ENCODE measurements at places on chromosomes 13 and 19.
A peak's percentile ranks its signal among the peaks of the same experiment; 100 is the strongest.

GRCh38 chr13:75372517-75372916 is 109.5 kb downstream of the TBC1D4 start:
- peak; percentile 57 for DNase-seq

GRCh38 chr13:108408672-108409071 is 139.2 kb downstream of the TNFSF13B start:
- no peak for DNase-seq

- DNase-seq = peak; percentile 95
These were observed 22.8 kb downstream of the ZNF763 start for GRCh38 chr19:11987405-11988281.

DNA sequence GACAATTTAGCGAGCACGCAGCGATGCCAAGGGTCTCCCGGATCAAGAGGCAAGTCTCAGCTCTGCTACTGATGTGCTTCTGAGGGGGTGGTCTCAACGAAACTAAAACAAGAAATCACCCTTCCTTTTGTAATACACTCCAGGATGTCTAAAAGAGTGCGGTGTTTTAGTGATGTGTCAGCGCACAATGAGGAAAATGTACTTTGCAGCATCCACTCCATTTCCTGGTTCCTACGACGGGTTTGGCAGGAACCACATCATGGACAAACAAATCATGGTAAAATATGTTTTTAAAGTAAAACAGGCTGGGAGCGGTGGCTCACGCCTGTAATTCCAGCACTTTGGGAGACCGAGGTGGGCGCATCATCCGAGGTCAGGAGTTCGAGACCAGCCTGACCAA is 154.0 kb upstream of the TSC22D1 start:
- no peak for DNase-seq

DNA sequence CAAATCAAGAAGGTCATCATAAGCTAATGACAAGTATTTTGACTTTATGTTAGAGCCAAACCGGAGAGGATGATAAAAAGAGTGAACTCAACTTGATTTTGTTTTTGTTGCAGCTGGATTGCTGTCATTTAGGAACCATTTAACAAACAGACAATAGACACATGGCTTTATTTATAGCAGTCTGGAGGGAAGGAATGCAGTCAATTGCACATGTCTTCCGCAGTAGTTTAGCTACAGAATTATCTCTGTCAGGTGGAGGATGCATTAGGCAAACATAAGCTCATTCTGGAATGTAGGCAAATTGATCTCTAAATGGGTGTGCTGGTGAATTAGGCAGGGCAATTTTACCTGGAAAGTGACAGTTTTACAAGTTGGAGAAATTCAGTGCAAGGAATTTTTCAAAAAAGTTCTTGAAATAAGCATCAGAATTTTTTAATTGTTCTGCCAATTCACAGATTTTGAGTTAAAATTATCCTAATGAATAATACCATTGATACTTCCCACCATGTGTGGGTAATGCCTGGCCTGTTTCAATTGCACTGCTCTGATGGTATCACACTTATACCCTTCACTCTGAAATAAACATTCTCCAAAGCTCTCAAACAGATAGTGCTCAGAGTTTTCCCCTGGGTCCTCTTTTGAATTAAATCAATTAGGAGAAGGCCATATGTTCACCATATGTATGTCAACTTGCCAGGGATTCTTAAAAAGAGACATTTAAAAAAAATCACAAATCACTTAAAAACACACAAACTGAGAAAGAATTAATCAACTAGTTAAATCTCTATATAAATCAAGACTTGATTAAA is 318.3 kb downstream of the NDFIP2 start:
- no peak for DNase-seq

- no peak for DNase-seq
These were observed 183.2 kb upstream of the GPR12 start for GRCh38 chr13:26943748-26944147.

- DNase-seq = no peak
These were observed 3.9 kb upstream of the SDHAF1 start for GRCh38 chr19:35990771-35991730.

- DNase-seq = no peak
These were observed 218.1 kb downstream of the SLITRK5 start for GRCh38 chr13:87889254-87889653.

- peak; percentile 50 for DNase-seq
These were observed 41.2 kb upstream of the USPL1 start for GRCh38 chr13:30576528-30576927.

GRCh38 chr13:67107979-67108378 is 122.2 kb downstream of the PCDH9 start:
- DNase-seq = peak; percentile 73

DNA sequence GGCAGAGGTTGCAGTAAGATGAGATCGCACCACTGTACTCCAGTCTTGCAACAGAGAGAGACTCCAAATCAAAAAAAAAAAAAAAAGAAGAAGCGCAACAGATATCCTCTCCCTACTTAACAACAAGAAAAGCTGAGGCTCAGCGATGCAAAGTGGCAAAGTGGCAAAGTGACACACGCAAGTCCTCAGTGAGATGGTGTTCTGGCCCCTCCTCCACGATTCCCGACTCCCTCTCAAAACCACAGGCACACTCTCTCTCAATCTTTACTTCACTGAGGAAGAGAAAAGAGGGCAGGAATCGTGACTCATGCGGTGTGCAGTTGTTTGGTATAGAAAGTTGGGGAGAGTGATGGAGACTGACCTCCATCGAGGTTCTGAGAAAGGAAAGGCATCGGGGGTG is 12.6 kb downstream of the FFAR2 start:
- no peak for DNase-seq

DNA sequence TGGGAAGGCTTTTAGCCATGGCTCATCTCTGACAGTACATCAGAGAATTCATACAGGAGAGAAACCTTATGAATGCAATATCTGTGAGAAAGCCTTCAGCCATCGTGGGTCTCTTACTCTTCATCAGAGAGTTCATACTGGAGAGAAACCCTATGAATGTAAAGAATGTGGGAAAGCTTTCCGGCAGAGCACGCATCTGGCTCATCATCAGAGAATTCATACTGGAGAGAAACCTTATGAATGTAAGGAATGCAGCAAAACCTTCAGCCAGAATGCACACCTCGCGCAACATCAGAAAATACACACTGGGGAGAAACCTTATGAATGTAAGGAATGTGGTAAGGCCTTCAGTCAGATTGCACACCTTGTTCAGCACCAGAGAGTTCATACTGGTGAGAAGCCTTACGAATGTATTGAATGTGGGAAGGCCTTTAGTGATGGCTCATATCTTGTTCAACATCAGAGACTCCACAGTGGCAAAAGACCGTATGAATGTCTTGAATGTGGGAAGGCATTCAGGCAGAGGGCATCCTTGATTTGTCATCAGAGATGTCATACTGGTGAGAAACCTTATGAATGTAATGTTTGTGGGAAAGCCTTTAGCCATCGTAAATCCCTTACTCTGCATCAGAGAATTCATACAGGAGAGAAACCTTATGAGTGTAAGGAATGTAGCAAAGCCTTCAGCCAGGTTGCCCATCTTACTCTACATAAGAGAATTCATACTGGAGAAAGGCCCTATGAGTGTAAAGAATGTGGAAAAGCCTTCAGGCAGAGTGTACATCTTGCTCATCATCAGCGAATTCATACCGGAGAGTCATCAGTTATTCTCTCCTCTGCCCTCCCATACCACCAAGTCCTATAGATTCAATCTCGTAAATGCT is 10.7 kb downstream of the ZNF470 start:
- DNase-seq = no peak

DNA sequence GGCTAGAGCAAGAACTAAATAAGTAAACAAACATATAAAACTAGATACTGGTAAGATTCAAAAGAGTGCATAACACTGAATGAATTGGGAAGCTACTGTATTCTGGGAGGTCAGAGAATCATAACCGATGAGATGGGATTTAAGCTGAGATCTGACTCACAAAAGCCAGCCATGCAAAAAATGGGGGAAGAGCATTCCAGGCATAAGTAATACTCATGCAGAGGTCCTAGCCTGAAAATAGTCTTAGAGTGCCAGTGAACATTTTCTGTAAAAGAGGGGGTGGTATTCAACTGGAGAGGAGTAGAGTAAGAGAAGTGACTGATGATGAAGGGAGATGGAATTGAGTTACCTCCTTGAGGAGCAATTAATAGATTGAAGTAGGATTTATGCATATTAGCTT is 872.0 kb upstream of the GPC6 start:
- no peak for DNase-seq

DNA sequence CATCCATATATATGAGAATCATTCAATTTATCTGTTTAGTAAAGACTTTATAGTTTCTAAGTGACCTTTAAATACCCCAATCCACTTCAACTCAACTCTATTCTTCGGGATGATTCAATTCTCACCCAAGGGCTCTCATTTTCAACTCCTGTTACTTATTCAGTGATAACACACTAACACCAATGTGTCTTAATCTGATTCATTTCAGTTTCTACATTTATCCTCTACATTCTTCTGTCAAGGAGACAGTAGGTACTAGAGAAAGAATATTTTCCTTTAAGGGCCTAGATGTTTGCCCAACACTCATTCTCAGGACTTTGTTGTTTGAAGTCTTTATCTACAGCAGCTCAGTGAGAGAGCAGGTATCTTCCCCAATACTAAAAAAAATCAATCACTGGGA is 7.1 kb downstream of the ARGLU1 start:
- DNase-seq = no peak

DNA sequence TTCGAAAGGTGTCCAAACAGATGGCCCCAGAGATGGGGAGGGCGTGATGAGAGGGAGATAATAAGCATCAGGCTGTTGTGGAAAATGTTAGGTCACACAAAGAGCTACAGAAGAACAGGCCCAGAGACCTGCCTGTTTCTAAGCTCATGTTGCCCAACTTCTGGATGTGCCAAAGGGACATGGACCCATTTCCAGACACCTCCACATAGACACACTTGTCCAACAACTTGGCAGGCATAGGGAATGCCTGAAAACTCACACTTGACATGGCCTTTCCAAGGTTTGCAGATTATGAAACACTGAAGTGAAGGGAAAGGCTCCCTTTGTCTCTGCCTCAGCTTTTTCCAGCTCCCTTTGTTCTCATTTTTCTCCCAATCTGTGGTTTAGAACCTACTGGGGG is 43.5 kb upstream of the CYP2B6 start:
- DNase-seq = no peak

DNA sequence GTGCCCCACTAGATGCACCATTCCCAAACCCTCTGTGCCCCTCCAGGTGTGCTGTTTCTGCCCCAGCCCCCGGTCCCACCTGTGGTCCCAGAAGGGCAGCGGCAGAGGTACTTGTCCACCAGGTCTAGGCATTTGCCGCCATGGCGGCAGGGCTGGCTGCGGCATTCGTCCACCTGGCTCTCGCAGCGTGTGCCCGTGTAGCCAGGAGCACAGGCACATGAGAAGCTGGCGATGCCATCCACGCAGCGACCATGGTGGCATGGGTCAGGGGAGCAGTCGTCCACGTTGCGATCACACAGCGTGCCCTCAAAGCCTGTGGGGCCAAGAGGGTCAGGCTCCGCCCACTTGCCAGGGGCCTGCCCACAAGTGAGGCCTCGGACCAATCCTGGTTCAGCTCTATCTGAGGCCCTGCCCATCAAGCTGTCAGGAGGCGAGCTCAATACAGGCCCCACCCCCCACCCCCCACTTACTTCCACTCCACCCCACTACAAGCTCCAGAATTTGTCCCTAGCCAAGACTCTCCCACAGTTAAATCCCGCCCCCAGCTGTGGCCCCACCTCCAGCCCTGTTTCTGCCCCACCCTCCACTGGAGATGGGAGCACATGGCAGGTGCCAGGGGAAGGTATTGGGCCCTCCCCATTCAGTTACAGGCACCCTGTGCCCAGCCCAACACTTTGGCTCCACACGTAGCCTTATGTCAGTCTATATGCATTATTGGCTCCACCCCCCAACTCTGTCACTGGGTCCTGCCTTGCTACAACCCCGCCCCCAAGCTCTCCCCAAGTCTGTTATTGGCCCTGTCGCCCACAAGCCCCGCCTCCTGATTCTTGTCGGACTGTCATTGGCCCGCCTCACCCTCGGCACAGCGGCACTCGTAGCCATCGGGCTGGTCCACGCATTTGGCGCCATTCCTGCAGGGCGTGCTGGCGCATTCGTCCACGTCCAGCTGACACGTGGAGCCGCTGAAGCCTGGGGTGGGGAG is 13.5 kb downstream of the NOTCH3 start:
- peak; percentile 52 for DNase-seq

DNA sequence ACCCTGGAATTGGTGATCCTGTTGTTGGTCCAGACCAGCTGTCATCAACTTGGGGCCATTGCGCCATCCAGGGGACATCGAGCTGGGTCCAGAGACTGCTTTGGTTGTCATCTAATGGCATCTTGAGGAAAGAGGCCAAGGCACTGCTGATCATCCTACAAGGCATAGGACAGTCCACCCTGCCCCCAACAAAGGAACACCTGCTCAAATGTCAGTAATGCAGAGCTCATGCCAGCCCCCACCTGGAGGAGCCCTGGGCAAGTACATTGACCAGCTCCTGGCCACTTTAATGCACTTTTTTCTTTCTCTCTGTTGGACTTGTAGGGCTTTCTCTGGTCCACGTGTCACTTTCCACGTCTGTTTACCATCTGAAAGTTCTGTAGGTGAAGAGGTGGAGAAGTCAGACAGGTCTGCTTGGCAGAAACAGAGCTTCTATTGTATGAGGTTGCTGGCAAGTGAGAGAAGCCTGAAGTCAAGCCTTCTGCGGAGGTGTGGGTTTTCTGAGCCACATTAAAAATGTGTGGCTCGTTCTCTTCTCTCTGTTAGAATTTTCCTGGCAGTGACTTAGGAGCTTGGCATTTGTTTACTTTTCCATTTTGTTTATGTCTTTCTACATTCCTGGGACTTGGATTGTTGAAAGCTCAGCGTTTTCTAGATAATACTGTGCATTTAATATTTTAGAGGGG is 124.0 kb upstream of the RNF113B start:
- peak; percentile 29 for DNase-seq

GRCh38 chr13:97834250-97834649 is 119.2 kb upstream of the IPO5 start:
- no peak for DNase-seq

GRCh38 chr19:13838435-13839129 is 38.4 kb upstream of the NANOS3 start:
- no peak for DNase-seq

GRCh38 chr19:46378268-46378667 is 31.4 kb downstream of the PPP5C start:
- no peak for DNase-seq

DNA sequence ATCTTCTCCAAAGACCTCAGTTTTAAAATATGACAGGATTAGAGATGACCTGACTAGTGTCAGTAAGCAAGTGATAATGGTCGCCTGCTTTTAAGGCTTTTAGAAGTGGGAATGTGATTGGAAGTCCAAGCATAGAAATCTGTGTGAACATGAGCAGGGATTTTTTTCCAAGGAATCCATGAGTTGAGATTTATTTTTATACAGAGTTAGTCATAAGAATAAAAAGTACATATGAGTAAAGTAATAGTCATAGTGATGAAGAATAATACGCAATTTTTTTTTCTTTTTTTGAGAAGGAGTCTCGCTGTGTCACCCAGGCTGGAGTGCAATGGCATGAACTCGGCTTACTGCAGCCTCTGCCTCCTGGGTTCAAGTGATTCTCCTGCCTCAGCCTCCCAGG is 1.6 kb downstream of the ZNF546 start:
- peak; percentile 55 for DNase-seq
